ENCODE measurements at places on chromosomes 5 and 9. TPM values are rescaled to one million over a fixed set of nuclear protein-coding genes. Genes with fewer than 3 reads are reported as not detected.

Gene PCDHGB7
- 43.5 TPM for total RNA-seq

Gene SAXO1
- total RNA-seq: under 0.01 TPM

Gene CFAP90
- 2.8 TPM for total RNA-seq

Gene F2RL2
- total RNA-seq: 0.31 TPM

Gene SWI5
- total RNA-seq: 6.6 TPM

Gene PCA3
- 1.6 TPM for total RNA-seq

Gene TAF11L12
- not detected for total RNA-seq

Gene FBXL17
- 55.1 TPM for total RNA-seq

Gene GALNT12
- total RNA-seq: 1.9 TPM

Gene TSLP
- not detected for total RNA-seq

Gene CDC20B
- total RNA-seq: 0.31 TPM

Gene FAM151B
- total RNA-seq: 22.2 TPM

Gene C5orf58
- not detected for total RNA-seq

Gene CD274
- 0.31 TPM for total RNA-seq

Gene PCDHB2
- 20.3 TPM for total RNA-seq

Data from parietal lobe (tissue), 2 donors.